ENCODE measurements at places on chromosomes 6 and 20.

- no peak for DNase-seq
These were observed 42.8 kb downstream of the APCDD1L start for GRCh38 chr20:58472273-58473018.

DNA sequence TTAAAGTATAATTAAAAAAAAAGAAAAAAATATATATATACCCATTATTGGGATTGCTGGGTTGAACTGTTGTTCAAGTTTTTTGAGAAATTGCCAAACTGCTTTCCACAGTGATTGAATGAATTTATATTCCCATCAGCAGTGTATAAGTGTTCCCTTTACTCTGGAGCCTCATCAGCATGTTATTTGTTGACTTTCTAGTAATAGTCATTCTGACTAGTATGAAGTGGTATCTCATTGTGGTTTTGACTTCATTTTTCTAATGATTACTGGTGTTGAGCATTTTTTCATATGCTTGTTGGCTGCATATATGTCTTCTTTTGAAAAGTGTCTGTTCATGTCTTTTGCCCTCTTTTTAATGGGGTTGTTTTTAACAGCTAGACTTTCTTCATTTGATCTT is 1260.8 kb upstream of the GJE1 start:
- no peak for DNase-seq

- DNase-seq = no peak
These were observed 77.9 kb upstream of the TULP1 start for GRCh38 chr6:35590622-35591066.

GRCh38 chr20:62824476-62825332 is 7.9 kb downstream of the COL9A3 start:
- DNase-seq = no peak

- no peak for DNase-seq
These were observed 51.9 kb downstream of the LRFN2 start for GRCh38 chr6:40535110-40535818.

Data from AG08395 (cell line).